ENCODE measurements at places on chromosomes 5 and 9. TPM values are rescaled to one million over a fixed set of nuclear protein-coding genes. Genes with fewer than 3 reads are reported as not detected.
A peak's percentile ranks its signal among the peaks of the same experiment; 100 is the strongest.

- no peak for DNase-seq
- H3K4me3 ChIP-seq, result no peak overlapping the region
- H3K27me3 ChIP-seq, result no peaks in the 10 kb centered on the region
These were observed 634.7 kb upstream of the ARRDC3 start for GRCh38 chr5:92017776-92018175.

DNA sequence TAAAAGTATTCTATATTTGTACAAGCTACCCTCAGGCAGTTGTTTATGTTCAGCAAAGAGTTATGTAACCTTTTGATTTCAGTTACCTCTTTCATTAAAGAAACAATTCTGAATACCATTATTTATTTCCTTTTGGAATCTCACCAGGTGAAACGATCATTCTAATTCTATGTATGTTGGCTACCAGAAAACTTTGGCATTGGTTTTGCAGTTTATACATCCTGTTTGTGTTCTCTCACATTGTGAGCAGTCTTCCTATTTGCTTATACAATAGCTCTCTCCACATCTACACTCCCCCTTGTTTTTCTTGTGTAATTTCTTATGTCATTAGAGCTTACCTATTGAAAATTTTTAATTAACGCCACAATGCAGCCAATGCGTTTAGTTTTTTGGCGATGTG, 276.0 kb upstream of the MPDZ start:
- no peaks in the 10 kb centered on the region for H3K36me3 ChIP-seq
- H3K4me1 ChIP-seq, result no peaks in the 10 kb centered on the region
- no peak overlapping the region for H3K4me3 ChIP-seq

DNA sequence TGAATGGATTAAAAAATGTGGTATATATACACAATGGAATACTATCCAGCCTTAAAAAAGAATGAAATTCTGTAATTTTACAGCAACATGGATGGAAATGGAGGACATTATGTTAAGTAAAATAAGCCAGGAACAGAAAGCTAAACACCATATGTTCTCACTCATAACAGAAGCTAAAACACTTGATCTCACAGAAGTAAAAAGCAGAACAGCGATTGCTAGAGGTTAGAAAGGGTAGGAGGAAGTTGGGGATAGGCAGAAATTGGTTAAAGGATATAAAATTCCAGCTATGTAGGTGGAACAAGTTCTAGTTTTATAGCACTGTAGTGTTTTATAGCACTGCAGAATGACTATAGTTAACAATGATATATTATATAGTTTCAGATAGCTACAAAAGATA, 15.8 kb downstream of the MARCHF3 start:
- no peaks in the 10 kb centered on the region for H3K4me1 ChIP-seq
- H3K27ac ChIP-seq, result no peak overlapping the region
- H3K27me3 ChIP-seq, result no peaks in the 10 kb centered on the region
- H3K36me3 ChIP-seq, result no peaks in the 10 kb centered on the region
- no peak for DNase-seq

DNA sequence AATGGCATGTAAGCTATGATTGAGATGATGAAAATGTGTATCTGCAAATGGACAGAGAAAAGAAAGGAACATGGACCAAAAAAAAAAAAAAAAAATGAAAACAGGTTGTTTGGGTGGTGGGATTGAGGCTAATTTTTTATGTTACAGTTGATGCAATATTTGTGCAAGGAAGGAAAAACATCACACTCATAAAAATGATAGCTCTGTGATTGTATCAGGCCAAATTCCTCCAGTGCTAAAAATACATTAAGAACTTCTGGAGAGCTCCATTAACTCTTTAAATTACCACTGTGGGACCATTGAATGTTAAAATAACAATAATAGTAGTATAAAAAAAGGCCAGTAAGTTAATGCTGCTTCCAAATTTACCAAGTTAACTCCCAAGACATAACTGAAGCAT, 79.5 kb upstream of the MSX2 start:
- no peak for DNase-seq
- no peaks in the 10 kb centered on the region for H3K36me3 ChIP-seq
- no peaks in the 10 kb centered on the region for H3K4me1 ChIP-seq
- no peaks in the 10 kb centered on the region for H3K27me3 ChIP-seq
- H3K4me3 ChIP-seq, result no peak overlapping the region

- H3K4me1 ChIP-seq, result peaks cover 12% of the 10 kb centered on the region
- H3K36me3 ChIP-seq, result no peaks in the 10 kb centered on the region
- H3K27ac ChIP-seq, result no peak overlapping the region
- peak; percentile 66 for DNase-seq
- H3K27me3 ChIP-seq, result no peaks in the 10 kb centered on the region
- H3K4me3 ChIP-seq, result no peak overlapping the region
These were observed 177.2 kb downstream of the GADD45G start for GRCh38 chr9:89781838-89782540.

DNA sequence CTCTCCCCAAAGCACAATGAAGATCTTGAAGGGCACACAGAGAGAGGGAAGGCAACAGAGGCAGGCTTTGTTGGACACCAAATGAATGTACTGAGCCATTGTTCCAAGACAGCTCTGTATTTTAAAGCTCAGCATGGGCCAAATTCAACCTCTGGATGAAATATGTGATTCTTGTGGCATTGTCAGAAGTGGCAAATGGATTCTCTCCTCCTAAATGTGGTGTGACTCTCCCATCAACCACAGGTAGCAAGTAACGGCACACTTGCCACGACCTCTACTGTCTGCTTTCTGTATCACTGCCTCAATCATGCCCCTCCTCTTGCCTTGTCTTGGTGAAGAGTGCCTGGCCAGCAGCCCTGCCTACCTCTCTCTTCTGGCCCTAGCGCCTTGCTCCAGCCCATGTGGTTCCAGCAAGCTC, 6.1 kb upstream of the MOB3B start:
- H3K4me1 ChIP-seq, result peaks cover 7% of the 10 kb centered on the region
- no peaks in the 10 kb centered on the region for H3K36me3 ChIP-seq
- no peak overlapping the region for H3K4me3 ChIP-seq
- no peaks in the 10 kb centered on the region for H3K27me3 ChIP-seq
- no peak overlapping the region for H3K27ac ChIP-seq
- DNase-seq, result no peak

- no peaks in the 10 kb centered on the region for H3K4me1 ChIP-seq
- H3K36me3 ChIP-seq, result no peaks in the 10 kb centered on the region
- no peak for DNase-seq
These were observed 47.9 kb downstream of the MAMDC2 start for GRCh38 chr9:70091572-70091971.

DNA sequence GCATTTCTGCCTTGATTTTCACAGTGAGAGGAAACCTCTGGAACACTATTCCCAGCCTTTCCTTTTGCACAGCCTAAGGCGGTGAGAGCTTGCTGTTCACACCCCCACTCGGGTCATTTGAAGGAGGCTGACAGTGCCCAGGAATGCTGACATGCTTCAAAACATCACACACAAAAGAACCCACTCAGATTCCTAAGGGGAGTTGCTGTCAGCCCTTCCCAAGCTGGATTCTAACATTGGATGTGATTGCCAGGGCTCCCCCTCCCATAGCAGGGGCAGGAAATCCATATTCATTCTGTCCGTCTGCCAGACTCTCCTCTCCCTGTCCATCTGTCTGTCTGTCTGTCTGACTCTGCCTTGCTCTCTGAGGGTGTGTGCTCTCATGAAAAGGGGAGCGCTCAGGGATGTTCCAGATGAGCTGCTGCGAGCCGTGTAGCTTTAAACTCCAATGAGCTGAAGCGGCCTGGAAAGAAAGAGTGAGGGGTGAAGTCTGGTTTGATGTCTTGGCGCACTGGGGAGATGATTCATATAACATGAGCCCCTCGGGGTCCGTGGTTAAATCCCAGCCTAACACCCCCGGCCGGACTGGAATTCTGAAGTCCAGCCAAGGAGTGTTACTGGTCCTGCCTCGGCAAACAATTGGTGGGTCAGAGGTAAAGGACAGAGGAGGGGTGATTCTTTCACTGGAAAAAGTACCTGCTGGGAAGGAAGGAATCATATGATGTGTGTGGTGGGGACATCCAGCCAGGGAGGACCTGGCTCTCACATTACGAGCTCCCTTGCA, 517.0 kb downstream of the CCDC171 start:
- H3K27me3 ChIP-seq, result no peaks in the 10 kb centered on the region
- no peak for DNase-seq
- no peak overlapping the region for H3K4me3 ChIP-seq
- no peak overlapping the region for H3K27ac ChIP-seq
- H3K36me3 ChIP-seq, result no peaks in the 10 kb centered on the region

- no peak overlapping the region for H3K4me3 ChIP-seq
- H3K36me3 ChIP-seq, result no peaks in the 10 kb centered on the region
- peak overlapping the region; percentile 58 for H3K27ac ChIP-seq
- no peak for DNase-seq
- H3K4me1 ChIP-seq, result peaks cover 14% of the 10 kb centered on the region
- no peaks in the 10 kb centered on the region for H3K27me3 ChIP-seq
These were observed 12.8 kb downstream of the MTREX start for GRCh38 chr5:55320571-55320970.

Gene IGIP
- total RNA-seq, result 14.6 TPM

Gene RICTOR
- 22.5 TPM for total RNA-seq

Gene NINJ1
- total RNA-seq, result 25.6 TPM

Gene SMIM23
- total RNA-seq, result not detected
